Stimulated activated CD4-positive, alpha-beta T cell treated with anti-CD3 and anti-CD28 coated beads, Interleukin-4, amount 100 ng/mL, for 1 hour (primary cell): ENCODE measurements at places on chromosomes 6 and 20.

DNA sequence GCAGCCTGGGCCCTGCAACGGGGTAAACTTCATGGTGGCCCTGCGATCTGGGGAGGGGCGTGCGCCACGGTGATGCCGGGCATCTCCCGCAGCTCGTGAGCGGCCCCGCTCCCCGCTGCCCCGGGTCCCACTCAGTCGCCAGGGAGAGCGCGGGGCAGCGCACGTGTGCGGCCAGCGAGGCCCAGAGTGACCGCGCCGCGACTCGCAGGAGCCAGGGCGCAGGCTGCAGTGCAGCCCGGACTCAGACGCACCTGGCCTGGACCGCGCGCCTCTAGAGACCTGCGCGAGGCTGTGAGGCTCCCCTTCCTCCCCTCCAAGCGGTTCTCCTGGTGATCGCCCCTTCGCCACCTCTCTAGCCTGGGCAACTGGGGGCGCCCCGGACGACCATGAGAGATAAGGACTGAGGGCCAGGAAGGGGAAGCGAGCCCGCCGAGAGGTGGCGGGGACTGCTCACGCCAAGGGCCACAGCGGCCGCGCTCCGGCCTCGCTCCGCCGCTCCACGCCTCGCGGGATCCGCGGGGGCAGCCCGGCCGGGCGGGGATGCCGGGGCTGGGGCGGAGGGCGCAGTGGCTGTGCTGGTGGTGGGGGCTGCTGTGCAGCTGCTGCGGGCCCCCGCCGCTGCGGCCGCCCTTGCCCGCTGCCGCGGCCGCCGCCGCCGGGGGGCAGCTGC is 652 bp downstream of the BMP6 start:
- DNase-seq: peak; percentile 4

- no peak for DNase-seq
Measured at GRCh38 chr6:153162646-153163045, 31.6 kb upstream of the RGS17 start.

- no peak for DNase-seq
Measured at GRCh38 chr6:11908436-11909105, 103.5 kb upstream of the HIVEP1 start.

GRCh38 chr20:35695978-35696377 is 3.2 kb downstream of the NFS1 start:
- no peak for DNase-seq

DNA sequence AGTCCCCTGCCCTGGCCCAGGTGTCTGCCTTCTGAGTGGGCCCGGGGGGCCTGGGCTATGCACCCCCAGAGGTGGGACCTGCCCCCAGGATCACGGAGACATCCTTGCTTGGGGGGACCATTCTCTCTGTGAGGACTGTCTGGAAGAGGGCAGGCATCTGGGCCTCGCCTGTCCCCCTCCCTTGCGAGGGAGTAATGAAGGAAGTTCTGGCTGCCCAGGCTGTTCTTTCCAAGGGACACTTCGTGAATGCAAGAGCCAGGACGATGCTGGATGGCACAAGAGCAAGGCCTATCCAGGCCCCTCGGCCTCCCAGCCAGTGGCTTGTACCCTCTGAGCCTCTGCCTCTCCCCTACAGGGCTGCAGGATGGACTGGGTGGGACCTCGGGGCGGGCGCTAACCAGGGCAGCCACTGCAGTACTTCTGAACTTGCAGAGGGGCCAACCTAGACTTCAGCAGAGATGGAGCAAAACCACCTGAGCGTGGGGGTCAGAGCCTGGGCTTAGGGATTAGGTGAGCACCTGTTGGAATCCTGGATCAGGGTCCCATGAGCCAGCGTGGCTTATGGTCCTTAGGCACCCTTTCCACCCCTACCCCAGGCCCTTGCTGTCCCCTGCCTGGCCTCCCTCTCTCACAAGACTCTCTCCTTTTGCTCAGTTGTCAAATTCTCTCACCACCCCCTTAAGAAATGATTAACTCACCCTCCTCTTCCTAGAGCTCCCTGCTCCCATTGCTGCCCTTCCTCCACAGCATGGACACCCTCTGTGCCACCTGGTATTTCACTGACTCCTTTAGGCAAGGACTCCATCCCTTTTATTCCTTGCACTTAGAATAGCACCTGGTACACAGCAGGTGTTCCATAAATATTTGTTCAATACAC is 53.2 kb downstream of the CTCFL start:
- DNase-seq: no peak

GRCh38 chr6:31485055-31485454 is 12.9 kb upstream of the MICB start:
- DNase-seq: no peak

DNA sequence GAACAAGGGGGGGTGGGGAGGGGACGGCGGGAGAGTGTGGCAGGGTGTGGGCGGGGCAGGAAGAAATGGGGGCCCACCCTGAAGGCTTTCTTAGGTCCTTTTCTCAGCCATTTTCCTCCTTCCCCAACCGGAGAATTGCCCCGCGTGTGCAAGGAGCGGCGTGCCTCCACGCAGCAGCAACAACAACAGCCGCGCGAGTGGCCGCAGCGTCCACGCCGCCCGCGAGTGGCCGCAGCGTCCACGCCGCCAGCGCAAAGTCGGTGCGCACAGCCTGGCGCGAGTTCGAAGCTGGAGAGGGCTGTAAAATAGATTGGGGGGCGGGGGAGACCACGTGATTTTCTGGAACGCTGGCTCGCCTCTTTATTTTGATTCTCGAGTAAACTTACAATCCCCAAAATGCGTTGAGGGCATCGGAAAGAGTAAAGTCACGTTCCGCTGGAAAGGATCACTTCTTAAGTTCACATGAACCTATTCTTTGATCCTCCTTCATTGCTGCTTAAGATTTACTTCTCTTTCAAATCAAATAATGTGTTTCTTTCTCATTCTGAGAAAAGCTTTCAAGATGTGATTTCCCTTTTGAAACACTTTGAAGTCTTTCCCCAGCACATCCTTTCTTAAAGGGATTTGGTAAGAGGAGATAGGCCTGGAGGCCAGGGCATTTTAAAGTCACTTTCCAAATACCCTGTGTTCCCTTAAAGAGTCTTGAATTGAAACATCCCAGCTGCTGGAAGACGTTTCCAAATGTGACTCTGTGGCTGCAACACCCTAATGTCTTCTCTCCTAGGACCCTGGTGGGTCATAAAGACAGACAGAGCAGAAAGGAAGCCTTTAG is 66.7 kb upstream of the ZNF217 start:
- peak; percentile 54 for DNase-seq

DNA sequence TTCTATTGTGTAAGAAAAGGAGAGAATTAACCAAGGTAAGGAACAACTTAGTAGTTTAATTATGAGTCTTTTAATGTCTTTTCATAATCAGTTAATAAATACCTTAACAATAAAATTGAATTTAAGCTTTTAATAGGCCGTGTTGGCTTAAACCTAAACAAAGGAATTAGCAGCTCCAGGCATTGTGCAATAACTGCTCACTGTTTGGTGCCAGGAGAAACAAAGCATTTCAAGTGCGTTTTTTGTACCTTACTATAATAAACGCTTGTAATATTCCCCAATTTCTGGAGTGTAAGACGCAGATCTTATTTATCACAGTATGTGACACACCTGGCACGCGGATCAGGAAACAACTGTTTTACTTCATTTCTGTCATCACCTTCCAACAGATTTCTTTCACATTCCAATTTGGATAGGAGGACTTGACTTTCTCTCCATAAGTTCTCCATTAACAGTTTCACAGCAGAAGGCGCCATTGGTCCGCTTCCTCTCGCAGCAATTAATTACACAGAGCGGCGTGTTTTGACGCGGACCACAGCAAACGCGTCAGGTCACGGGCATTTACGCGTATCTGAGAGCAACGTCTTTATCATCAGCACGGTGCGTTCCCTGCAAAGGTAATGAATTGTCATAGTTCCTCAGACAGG is 335.8 kb upstream of the NT5E start:
- DNase-seq: no peak

GRCh38 chr6:113979937-113980336 is 9.0 kb upstream of the HDAC2 start:
- no peak for DNase-seq

GRCh38 chr6:116611056-116611455 is 5.2 kb upstream of the RSPH4A start:
- no peak for DNase-seq

GRCh38 chr20:64166721-64167615 is 2.7 kb downstream of the MYT1 start:
- DNase-seq: no peak

DNA sequence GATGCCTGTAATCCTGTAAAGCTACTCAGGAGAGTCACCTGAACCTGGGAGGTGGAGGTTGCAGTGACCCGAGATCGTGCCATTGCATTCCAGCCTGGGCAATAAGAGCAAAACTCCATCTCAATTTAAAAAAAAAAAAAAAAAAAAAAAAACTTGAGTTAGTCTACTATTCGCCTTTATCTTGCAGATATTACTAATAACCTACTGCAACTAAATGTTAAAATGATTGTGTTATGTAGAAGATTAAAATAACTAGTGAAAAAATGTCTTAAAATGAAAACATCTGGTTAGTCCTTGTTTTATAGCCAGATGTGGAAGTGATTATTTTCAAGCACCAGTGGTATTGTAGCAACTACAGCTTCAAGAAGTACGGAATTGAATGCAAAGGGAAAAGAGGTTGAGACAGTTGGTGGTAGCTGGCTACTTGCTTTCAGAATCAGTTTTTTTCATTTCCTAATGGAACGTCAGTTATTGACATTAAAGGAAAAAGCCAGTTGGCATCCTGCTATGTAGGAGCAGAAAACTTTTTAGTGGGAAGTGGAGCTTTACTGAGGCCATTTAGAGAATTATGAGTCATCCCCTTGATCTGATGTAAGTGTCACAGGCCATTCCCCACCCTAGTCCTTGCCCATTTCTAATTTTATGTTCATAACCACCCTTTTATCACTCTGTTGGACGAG is 43.8 kb upstream of the DYNLRB1 start:
- no peak for DNase-seq

GRCh38 chr6:106396426-106397220 is 36.1 kb downstream of the CRYBG1 start:
- no peak for DNase-seq

GRCh38 chr6:134035823-134036296 is 16.6 kb downstream of the SLC2A12 start:
- no peak for DNase-seq

GRCh38 chr6:133314947-133315346 is 73.8 kb downstream of the EYA4 start:
- DNase-seq: no peak

- no peak for DNase-seq
Measured at GRCh38 chr20:4227085-4227821, 211.9 kb upstream of the RNF24 start.

DNA sequence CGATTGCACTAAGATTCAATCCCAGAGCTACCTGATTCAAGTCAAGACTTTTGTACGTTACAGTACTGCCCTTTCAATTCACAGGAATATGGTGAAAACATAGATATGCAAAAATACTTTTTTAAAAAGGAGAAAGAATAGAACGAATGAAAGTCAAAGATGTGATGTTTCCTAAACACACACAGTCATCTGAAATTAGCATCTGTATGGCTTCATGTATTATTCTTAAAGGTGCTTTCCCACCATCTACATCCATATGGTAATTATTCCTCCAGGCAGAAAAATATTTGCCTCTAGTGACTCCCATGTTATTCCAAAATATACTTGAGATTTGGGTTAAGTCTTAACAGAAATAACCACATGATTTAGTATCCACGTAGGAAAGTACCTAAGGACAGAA is 115.5 kb upstream of the LAMP5 start:
- no peak for DNase-seq

GRCh38 chr6:35298625-35299140 is 1.1 kb downstream of the DEF6 start:
- DNase-seq: no peak

DNA sequence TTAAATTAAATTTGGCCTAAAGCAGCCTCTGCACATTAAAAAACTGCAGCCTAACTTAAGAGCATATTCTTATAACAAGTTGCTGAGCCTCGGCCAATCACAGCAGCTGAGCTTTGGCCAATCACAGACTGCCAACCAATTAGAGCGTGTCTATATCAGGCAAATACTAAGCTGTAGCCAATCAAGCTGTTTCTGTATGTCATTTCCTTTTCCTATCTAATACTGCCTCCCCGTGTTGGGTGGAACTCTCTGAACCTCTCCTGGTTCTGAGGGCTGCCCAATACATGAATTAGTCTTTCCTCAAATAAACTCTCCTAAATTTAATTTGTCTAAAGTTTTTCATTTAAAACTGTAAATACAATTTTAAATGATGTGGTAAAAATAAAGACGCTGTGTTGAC is 3.9 kb upstream of the TMEM244 start:
- DNase-seq: no peak
